ENCODE measurements at places on chromosomes 16 and 17.

GRCh38 chr17:69870091-69870530 is 204.9 kb upstream of the KCNJ16 start:
- DNase-seq = peak; percentile 41

DNA sequence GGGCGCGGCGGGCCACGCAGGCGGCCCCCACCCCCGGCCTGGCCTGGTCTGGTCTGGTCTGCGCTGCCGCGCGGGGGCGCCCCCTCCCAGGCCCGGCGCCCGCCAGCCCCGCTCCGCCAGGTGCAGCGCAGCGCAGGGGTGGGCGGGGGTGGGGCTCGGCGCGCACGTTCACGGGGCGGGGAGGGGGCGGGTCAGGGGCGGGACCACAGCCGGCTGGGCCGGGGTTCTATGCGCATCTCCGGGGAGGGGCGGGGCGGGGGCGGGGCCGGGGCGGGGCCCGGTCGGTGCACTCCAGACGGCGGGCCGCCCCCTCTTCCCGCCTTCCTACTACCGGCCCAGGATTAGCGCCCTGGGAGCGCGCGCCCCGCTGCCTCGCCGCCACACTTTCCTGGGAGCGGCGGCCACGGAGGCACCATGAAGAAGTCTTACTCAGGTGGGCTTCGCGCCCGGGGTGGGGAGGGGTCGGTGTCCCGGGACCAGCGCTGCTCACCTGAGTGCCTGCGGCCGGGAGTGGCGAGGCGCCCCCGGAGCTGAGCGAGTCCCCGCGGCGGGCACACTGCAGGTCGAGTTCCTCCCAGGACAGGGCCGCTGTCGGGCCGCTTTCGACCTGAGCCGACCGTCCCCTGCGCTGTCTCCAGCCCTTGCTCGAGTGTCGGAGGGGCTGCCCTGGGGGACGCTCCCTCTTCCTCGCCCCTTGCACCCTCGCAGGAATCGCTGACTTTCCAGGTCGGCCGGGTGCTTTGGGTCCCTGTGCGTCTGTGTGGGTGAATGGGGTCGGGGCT is 140.5 kb downstream of the SEC14L1 start:
- DNase-seq = no peak

DNA sequence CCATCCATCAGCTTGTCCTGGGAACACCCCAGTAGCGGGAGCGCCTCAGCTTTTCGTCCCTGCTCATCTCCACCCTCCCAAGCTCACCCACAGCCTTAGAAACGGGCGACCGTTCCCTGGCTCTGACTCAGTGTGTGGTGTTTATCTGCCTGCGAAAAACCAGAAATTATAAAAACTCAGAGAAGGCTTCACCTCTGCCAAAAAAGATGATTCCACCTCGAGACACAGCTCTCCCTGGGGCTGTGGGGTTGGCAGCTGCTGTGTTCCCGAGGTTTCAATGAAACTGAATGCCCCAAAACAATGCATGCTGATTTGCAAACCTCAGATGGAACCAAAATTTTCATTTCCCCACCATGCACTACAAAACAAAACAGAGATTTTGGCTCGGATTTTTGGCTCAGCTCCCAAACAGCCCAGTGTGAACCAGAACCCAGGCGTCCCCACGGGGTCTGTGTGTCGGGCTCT is 62.4 kb upstream of the MED9 start:
- no peak for DNase-seq

DNA sequence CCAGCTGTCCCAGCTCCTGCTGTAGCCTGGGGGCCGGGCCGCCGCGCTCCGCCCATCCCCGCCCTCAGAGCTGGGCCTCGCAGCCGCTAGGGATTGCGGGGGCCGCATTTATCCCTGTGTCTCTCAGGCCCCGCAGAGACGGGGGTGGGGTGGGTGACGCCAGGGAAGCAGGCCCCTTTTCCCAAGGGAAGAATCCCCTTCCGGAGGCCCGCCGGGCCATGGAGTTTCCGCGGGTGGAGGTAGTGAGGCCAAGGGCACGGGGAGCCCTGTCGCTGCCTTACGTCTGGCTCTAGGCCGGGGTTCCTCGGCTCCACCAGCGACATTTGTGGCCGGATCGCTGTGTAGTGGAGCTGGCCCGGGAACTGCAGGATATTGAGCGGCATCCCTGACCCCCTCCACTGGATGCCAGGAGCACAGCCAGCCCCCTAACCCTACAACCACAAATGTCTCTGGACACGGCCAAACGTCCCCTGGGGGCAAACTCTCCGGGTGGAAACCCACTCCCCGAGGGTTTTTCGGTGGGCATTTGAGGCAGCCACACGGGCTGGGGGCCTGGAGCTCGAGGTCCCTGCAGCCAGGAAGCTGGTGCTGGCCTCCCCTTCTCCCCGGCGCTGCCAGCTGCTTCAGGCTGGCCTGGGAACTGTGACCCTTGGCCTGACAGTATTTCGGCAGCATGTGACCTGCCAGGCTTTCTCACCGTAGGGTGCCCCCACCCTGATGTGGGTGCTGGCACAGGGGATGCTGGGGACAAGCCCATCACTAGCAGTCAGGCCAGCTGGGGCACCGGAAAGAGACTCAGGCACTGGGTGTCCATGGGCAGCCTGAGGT is 12.0 kb upstream of the CD300A start:
- peak; percentile 4 for DNase-seq

DNA sequence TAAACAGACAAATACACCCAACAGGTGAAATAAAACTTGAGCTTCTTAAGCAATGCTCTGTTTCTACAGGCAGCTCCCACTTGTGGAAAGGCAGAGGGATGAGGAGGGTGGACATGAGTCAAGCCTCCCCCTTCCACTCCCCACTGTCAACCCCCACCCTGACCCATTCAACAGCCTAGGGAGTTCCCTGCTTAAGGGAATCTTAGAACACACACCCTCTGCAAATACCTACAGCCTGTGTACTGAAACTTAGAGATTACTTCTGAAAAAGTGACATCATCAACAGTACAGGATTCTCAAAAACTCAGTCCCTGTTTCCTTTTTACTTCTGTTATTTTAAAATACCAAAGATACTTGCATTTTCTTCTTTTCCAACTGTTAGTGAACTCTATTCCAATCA is 345.4 kb downstream of the SOX9 start:
- no peak for DNase-seq

DNA sequence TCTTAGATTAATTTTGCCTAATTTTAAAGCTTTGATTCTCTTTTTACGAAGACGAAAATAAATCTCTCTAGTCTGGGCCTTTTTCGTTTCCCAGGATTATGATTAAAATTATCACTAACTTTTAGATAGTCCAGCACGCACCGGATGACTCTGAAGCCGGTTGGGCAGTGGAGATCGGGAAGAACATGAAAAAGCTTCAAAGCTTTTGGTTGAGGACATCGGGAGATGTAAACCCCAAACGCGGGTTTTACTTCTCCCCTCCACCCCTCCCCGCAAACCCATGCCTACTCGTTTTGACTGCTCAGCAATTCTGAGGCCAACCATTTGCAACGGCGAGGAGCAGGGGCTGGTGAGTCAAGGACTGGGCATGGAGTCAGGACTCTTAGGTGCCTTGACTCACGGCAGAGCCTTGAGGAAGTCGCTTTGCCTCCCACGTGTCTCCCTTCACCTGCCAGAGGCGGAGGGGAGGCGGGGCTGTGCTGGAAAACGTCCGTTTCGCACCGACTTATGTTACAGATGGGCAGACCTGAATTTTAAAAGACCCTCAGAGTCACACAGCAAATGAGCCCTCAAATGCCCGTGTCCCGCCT is 989 bp upstream of the DUSP14 start:
- DNase-seq = peak; percentile 85
